ENCODE measurements at places on chromosomes 5 and 9.

DNA sequence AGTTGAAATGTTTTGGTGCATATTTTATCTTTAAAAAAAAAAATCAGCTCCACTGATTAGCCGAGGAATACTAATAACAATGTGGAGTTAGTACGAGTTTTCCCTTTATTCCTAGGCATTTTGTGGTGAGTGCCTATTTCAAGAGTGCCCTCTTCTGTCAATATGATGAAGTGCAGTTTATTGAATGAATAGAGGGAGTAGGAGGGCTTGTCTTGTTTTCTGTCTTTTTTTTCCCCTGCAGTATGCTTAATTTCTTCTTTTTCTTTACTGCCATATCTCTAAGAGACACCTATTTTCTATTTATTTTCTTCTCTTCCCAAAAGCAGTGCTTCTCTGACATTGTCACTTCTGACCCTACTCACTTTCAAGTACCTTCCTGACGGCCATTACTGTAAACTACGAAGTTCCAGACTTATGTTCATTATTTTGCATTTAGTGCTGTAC lies 169.6 kb upstream of the PITX1 start:
- DNase-seq = no peak

DNA sequence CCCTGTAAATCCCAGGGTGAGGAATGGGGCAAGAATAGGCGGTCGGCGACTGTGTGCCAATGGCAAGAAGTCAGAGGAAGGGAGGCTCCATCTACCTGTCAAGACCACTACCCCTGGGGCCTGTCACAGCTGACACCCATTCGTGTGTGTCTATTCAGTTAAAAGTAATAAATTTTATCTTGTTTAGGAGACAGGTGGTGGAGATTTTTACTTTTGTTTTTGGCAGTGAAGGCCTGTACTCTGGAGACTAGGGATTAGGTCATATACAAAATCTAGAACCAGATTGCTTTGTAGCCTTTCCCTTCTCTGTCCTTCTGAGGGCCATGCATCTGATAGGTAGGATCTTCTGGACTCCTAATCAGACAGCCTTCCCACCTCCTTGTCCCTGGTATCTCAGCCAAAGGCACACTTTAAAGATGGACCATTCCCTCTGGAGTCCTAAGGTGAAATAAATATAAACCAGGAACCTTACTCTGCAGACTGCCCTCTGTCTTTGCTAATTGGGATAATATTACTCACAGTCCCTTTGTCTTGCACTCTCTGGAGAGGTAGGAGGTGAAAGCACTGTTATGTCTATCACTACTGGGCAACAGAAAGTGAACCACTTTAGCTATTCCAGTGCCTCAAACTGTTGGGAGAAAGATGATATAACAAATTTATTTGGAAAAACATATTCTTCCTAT lies 213.2 kb upstream of the ACTBL2 start:
- DNase-seq = no peak

- DNase-seq = no peak
These were observed 158.3 kb downstream of the GIN1 start for GRCh38 chr5:102961671-102962070.

GRCh38 chr9:79210541-79211243 lies 361.1 kb upstream of the TLE4 start:
- DNase-seq = no peak

- no peak for DNase-seq
These were observed 18.6 kb upstream of the KDM4C start for GRCh38 chr9:6739218-6739617.

- no peak for DNase-seq
These were observed 34.7 kb downstream of the DIMT1 start for GRCh38 chr5:62369039-62369438.

DNA sequence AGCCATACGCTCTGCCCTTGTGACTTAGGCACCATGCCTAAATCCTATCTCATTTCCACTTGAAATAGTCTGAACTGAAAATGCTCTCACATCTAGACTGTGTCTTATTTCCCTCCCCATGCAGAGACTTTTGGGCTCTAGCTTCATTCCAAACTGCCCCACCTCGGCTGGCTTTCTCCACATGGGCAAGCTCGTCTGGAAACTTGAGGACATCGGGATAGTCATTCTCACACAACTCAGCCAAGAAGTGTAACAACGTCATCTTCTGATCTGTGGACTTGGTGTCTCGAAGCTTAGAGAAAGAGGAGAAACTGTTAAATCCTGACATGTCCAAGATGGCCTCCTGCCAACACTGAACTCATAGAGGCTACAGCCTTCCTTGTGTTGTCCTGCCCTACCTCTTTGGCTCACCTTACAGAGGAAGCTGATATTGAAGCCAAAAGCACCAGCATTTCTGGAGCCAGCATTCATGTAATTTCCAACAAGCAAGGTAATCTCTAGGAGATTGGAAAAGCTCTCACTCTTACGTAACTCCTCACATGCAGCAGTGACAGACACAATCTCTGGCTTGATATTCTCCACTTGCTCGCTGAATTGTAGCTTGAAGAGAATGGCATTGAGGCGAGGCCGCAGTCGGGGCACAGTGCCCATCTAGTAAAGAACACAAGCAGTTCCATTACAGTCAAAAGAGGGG lies 39.6 kb downstream of the PCDHGC5 start:
- DNase-seq = no peak

Measured in fibroblast of skin of left quadriceps (primary cell).